CD4-positive, alpha-beta T cell (primary cell): ENCODE measurements at places on chromosomes 4 and X. TPM values are rescaled to one million over a fixed set of nuclear protein-coding genes. Genes with fewer than 3 reads are reported as not detected.

The PDCL2 gene
- not detected for total RNA-seq

The TLL1 gene
- not detected for total RNA-seq

The PNMA6F gene
- total RNA-seq = not detected

The TLR6 gene
- total RNA-seq = 1.3 TPM
